ENCODE measurements at places on chromosomes 3 and 15. TPM values are rescaled to one million over a fixed set of nuclear protein-coding genes. Genes with fewer than 3 reads are reported as not detected.

ZIC1 gene
- not detected for total RNA-seq

PLCH1 gene
- total RNA-seq: 0.15 TPM

CLDN16 gene
- total RNA-seq: not detected

TTLL13 gene
- total RNA-seq: 0.34 TPM

CD200 gene
- 8.6 TPM for total RNA-seq

EFHB gene
- total RNA-seq: 0.79 TPM

THPO gene
- total RNA-seq: not detected

FAM107A gene
- not detected for total RNA-seq

AMOTL2 gene
- total RNA-seq: not detected

SH2D7 gene
- not detected for total RNA-seq

NRROS gene
- total RNA-seq: 31.8 TPM

IQCF5 gene
- total RNA-seq: not detected

BCL6 gene
- 37.9 TPM for total RNA-seq

TM4SF18 gene
- total RNA-seq: not detected

JAGN1 gene
- 27.7 TPM for total RNA-seq

TGM5 gene
- total RNA-seq: not detected

MTHFS gene
- 26.8 TPM for total RNA-seq

ANKRD63 gene
- total RNA-seq: 0.23 TPM

CORO2B gene
- not detected for total RNA-seq

NOX5 gene
- total RNA-seq: not detected

All from activated naive CD4-positive, alpha-beta T cell treated with anti-CD3 and anti-CD28 coated beads, Interleukin-2, amount 10 ng/mL, durations not matched to agents 5 hours and 36 hours (primary cell).